Umbilical cord (tissue), 2 donors: ENCODE measurements at places on chromosomes 6 and 20.
A peak's percentile ranks its signal among the peaks of the same experiment; 100 is the strongest.

DNA sequence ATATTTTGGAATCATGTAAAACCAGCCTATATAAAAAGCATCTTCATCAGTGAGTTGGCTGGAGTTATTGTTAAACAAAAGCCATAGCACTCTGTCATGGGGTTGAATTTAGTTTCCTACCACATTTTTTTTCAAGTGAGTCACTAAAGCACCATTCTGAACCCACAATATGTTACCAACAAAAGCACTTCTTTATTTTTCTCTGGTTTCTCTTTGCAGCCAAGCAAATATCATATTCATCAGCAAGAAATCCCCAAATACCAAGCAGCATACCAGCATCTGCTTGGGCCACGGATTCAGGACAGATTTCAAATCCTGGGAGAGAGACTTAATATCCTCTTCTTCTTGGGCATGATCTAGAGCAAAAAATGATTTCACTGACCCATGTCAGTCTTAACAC is 441.4 kb downstream of the BCKDHB start:
- peak; percentile 26 for DNase-seq

GRCh38 chr6:87705070-87705691 is 3.1 kb upstream of the AKIRIN2 start:
- no peak for DNase-seq

DNA sequence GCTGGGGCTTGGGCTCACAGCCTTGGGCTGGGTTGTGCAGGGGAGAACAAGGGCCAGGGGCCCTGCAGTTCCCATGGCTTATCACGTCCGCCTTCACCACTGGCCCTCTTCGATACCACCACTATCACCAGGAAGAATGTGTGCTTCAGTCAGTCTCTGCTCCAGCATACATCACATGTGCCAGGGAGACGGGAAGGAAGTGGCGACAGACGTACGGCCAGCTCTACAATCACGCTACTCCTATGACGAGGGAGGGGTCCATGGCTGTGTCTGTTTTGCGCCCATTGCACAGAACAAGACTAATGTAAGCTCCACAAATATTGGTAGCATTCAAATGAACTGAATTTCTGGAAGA is 72.1 kb downstream of the TRAM2 start:
- DNase-seq: no peak

- no peak for DNase-seq
Measured at GRCh38 chr6:44269178-44269920, 901 bp upstream of the TMEM151B start.

DNA sequence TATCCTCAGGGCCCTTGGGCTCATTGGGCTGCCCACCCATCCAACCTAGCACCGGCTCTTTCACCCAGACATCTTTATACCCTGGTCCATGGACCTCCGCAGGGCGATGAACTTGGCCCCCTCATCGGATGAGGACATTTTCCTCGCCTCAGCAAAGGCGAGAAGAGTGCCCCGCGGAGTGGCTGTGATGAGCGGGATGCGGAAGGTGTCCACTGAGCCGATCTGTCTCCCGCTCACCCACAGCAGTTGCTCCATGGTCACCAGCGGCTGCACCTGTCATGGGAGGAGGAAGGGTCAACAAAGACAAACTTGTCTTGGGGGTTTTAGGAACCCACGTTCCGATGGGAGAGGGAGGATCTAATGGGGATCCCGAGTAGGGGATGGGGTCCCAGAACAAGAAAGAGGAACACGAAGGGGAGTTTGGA is 690 bp downstream of the NEU1 start:
- no peak for DNase-seq

- DNase-seq: peak; percentile 80
Measured at GRCh38 chr6:110325197-110325596, 33.0 kb downstream of the METTL24 start.

DNA sequence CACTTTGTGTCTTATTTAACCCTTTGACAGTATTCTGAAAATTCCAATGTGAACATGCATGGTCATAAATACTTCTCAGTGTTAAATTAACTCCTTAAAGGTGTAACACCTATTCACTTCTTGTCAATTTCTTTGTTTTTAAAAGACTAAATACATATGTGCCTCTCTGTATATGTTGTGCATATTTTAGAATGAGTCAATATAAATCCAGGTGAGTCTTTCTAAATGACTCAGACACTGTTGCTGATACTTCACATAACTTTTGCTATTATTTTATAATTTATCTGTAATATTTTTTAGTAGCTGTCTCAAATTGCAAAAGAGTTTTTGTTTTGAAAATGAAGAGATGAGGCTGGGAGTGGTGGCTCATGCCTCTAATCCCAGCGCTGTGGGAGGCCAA is 36.0 kb downstream of the TIAM2 start:
- no peak for DNase-seq

- DNase-seq: peak; percentile 39
Measured at GRCh38 chr6:87729965-87730719, 28.1 kb upstream of the AKIRIN2 start.

GRCh38 chr6:100554228-100554627 is 89.5 kb upstream of the SIM1 start:
- DNase-seq: no peak
